ENCODE measurements at places on chromosomes 3 and 15.

DNA sequence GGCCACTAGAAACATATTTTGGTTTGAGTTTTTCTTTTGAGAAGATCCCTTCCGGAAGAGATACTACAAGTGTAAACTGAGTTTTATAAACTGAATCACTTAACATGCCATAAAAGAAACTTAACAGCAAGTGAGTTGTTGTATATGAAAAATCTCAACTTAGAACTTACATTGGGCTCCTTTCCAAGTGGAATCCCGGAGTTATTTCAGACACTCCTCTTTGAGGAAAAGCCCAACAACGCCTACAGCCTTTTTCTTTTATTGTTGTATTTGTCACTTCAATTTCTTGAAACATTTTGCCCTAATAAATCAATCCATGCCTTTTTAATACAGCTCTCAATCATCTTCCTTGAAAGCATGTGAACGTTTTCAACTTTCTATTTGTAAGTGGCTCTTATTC is 137.3 kb downstream of the FEZF2 start:
- no peak for DNase-seq

DNA sequence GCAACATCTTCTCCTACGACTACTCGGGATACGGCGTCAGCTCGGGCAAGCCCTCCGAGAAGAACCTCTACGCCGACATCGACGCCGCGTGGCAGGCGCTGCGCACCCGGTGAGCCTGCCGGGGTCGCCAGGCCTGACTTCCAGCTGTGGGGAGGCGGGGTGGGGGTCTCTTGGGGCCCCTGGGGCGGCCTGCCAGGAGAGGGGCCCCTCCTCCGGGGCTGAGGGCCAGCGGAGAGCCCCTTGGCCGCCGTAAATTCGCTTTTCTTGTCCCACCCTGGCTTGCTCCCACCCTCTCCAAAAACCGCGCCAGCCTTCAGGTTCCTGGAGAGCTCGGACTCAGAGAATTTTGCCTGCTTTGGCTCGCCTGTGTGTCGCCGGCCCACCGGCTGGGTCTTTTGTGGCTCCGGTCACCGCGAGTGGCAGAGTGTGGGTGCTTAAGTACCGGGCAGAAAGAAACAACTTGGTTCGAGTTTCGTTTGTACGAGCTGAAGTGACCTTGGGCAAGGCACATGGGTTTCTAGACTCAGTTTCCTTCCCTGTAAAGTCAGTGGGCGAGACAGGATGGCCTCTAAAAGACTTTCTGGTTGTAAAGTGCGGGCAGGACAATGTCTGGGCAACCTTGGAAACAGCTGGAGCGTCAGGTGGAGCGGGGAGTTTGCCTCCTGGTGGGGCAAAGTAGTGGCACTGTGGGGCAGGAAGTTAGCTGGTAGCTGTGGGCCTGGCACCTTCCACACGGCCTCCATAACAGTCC is 976 bp downstream of the ABHD17C start:
- DNase-seq, result no peak

DNA sequence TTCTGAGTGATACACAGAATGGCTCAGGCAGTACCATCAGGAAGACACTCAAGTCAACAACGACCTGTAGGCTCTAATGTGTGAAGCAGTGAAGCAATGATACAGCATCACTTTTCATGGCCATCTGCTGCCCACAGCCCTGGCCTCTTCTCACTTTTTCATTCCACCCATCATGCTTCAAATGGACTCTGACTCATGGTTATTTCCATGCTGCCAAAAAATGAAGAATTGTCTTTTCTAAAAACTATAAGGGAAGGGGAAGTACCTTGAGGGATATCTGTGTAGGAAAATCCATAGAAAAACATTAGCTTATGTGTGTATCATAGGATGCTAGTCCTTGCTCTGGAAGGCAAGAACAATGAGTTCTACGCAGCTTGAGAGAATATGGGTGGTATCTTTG is 11.5 kb downstream of the HGD start:
- no peak for DNase-seq

DNA sequence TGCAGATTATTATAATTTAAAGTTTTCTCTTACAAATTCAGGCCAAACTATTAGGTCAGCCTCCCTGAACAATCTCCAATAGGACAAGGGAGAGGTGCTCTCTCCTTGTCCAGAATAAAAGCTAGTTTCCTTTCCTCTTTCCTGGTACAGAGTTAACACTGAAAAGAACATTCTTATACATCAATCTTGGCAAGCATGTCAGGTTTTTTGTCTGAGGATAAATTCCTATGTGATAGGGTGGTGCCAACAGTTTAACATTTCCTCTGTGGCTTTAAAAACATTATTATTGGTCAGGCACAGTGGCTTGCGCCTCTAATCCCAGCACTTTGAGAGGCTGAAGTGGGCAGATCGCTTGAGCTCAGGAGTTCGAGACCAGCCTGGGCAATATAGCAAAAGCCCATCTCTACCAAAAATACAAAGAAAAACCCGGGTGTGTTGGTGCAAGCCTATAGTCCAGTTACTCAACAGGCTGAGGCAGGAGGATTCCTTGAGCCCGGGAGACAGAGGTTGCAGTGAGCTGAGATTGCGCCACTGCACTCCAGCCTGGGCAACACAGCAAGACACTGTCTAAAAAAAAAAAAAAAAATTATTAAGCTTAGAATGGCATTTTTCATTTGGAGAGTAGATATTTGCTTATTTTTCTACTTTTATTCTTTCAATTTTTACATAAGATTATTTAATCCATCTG is 13.7 kb upstream of the ULK4 start:
- no peak for DNase-seq

- no peak for DNase-seq
Observed at GRCh38 chr15:97893967-97894366, 66.5 kb upstream of the ARRDC4 start.

DNA sequence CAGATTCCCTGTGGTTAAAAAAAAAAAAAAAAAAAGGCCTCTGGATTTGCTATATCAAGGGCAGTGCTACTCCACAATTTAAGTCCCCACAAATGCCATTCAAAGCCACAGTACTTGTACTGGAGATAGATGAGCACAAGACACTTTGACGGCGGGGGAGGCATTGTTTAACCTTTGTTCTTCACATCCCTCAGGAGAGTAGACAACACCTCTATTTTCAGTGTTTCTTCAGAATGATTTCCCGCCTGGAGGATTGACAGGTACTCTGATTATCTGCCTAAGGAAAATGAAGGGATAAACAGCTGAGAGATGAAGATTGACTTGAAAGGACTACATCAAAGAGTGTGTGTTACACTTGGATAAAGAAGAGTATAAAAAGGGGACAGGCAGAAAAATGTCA is 58.7 kb downstream of the OTOL1 start:
- no peak for DNase-seq

- DNase-seq, result no peak
Observed at GRCh38 chr3:16198427-16198826, 23.9 kb downstream of the GALNT15 start.

GRCh38 chr15:94793641-94794040 is 562.3 kb downstream of the MCTP2 start:
- DNase-seq, result peak; percentile 8

DNA sequence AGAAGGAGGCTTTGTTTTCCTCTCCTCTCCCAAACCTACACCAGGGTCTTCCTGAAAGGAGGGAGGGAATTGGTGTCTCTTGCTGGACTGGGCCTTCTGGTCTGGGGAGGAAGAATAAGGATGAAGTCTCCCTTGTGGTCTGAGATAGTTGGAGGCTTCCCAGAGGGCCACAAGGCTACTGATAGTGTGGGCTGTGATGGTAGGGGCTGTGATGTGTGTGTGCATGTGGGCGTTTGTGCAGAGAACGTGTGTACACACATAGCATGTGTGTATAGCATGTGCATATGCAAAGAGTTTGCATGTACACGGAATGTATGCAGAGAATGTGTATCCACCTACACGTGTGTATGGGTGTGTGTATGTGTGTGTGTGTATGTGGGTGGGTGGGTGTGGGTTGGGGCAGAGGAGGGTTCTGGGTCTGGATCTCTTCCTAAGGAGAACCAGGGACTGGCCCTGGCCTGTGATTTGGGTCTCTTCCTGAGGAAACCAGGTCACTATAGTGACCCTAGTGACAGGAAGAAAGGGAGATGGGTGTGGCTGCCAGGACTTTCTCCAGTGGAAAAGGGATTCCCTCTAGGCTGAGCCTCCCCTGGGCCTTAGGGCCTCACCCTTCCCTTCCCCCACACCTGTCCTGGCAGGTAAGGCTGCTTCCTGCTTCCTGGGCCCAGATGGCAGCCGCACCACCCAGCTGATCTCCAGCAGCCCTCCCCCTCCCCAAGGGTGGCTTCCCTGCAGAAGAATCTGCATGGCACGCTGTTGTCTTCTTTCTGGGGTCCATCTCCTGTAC is 1.7 kb downstream of the FLNB start:
- DNase-seq, result no peak

- DNase-seq, result no peak
Observed at GRCh38 chr3:129665024-129665768, 58.7 kb upstream of the PLXND1 start.

- DNase-seq, result no peak
Observed at GRCh38 chr3:60893946-60894345, 357.3 kb downstream of the FHIT start.

- no peak for DNase-seq
Observed at GRCh38 chr15:87744815-87745214, 511.7 kb downstream of the NTRK3 start.

- no peak for DNase-seq
Observed at GRCh38 chr3:105950881-105951600, 82.2 kb upstream of the CBLB start.

DNA sequence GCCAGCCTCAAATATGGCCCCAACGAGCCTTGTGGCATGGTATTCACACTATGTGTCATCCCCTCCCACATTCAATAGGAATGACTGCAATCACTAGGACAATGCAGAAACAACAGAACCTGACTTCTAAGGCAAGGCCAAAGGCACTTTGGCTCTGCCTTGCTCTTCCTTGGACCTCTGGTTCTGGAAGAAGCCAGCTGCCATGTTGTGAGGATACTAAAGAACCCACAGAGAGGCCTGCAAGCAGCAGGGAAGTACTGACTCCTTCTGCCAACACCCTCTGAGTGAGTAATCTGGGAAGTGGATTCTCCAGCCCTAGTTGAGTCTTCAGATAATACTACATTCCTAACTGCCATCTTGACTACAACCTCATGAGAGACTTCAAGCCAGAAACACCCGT is 64.7 kb downstream of the ADAMTS9 start:
- DNase-seq, result no peak

DNA sequence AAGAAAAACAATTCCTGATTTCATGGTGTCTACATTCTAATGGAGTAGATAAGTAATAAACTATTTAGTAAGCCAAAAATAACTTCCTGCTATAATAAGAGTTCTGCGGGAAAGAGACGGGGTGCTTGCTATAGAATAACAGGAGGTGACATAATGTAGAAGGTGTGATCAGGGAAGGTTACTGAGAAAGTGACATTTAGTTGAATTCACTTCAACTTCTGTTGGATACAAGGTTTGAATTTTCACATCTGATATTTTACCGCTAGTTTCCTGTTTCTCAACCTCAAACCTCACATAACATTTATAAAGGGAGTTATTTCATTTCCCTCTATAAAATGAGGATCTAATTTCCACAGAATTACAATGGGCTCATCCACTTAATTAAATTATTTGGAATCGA is 102.3 kb upstream of the GBE1 start:
- no peak for DNase-seq

GRCh38 chr3:81922404-81922803 is 161.0 kb upstream of the GBE1 start:
- no peak for DNase-seq

- DNase-seq, result peak; percentile 95
Observed at GRCh38 chr15:85667491-85668424, 127.0 kb downstream of the KLHL25 start.

GRCh38 chr3:60033901-60034453 is 984.2 kb upstream of the CFAP20DC start:
- no peak for DNase-seq

DNA sequence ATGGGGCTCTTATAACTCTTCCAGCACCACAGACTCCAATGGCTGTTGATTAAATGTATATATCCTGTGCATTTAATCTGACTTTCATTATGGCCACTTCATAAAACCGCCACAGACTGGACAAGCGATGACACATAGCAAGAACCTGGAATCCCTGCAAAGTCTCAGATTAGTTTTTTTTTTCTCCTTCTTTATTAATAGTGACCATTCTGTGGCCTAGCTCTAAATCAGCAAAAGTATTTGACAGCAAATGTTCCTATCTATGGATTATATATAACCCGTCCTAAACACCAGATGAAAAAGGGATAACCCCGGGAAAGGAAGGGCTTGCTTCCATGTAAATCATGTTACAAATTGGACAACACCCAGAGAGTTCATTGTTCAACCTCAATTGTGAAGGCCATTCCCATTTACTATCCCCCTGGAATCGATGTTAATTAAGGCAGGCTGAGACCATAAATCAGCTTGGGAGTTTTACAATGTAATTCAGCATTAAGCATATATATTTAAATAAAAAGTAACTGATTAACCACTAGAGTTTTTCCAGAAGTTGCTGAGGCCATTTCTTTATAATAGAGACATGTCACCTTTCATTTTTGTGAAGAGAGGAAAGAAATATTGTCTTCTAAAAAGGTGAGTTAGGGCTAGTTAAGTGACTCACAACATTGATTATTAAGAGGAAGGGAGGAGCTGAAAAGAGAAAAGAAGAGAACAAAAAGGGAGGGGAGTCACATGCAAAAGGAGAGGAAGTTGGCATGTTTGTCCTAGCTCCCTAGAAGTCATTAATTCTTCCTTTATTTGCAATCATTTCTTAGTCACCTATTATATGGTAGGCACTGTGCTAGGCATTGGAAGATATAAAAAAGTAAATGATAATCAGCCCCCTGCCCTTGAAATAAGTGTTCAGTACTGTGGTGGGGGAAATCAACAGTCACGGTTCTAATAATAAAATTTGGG is 26.2 kb downstream of the ALDH1A2 start:
- DNase-seq, result no peak

- no peak for DNase-seq
Observed at GRCh38 chr3:74041068-74041675, 416.4 kb upstream of the PDZRN3 start.

Data from astrocyte of the cerebellum (primary cell).